COLO829 (cell line): ENCODE measurements at places on chromosomes 3 and 15.

DNA sequence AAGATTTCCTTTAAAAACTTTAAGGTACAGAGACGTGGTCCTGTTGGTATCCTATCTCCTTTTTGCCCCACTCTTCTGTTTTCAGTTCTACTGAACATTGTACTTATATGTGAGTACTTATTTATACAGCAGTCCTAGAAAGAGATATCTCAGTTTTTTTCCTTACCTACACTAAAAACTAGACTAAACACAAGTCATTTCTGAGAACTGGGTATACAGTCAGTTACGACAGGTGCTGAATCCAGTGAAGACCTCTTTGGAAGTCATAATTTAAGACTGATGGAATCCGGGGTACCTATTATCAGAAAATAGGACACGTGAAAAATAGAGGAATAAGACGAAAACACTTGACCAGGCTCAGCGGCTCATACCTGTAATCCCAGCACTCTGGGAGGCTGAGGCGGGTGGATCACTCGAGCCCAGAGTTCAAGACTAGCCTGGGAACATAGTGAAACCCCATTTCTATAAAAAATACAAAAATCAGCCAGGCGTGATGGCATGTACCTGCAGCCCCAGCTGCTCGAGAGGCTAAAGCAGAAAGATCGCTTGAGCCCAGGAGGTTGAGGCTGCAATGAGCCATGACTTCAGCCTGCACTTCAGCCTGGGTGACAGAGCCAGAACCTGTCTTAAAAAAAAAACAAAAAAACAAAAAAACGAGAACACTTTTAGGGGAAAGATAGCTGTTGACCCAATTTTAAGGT is 76.3 kb downstream of the KLHL25 start:
- DNase-seq: no peak

GRCh38 chr3:72756900-72757299 is 91.3 kb downstream of the SHQ1 start:
- no peak for DNase-seq

GRCh38 chr3:156425651-156426050 is 129.3 kb downstream of the SSR3 start:
- DNase-seq: no peak

GRCh38 chr3:124517306-124517705 is 212.9 kb upstream of the UMPS start:
- no peak for DNase-seq

GRCh38 chr3:197305854-197306253 is 7.4 kb upstream of the DLG1 start:
- no peak for DNase-seq

GRCh38 chr3:74532446-74532845 is 82.0 kb downstream of the CNTN3 start:
- DNase-seq: no peak

DNA sequence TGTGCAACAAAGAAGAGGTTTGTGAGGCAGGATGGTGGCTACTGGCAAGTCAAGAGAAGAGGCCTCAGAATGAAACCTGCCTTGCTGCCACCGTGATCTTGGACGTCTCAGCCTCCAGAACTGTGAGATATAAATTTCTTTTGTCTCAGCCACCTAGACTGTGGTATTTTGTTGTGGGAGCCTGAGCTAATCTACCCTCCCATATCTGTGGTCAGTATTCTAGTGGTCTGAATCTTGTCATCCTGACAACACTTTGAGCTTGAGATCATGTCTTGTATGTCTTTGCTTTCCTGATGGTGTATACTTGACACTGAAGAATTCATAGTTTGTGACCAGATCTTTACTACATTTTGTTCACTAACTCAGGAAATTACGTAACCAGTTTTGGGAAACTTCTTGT is 240.6 kb upstream of the GOLIM4 start:
- no peak for DNase-seq

- no peak for DNase-seq
Observed at GRCh38 chr3:16346413-16347081, 81.5 kb downstream of the OXNAD1 start.

GRCh38 chr15:77081971-77082370 is 11.1 kb upstream of the TSPAN3 start:
- DNase-seq: no peak

GRCh38 chr3:178001670-178002101 is 534.5 kb upstream of the KCNMB2 start:
- no peak for DNase-seq

GRCh38 chr15:41695750-41696436 is 35.7 kb downstream of the MGA start:
- peak; percentile 7 for DNase-seq

DNA sequence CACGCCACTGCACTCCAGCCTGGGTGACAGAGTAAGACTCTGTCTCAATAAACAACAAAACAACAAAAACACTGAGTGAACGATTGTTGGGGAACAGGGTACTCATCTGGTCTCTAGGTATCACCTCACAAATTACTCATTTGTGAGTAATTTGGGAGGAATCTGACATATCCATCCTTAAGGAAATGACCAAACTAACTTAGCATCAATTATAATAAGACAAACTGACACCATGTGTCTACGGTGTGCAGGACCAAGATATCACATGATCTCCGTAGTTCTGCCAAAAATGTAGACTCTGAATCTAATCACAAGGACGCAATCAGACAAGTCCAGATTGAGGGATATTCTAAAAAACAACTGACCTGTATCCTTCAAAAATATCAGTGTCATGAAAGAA is 12.0 kb upstream of the DAPK2 start:
- DNase-seq: no peak

DNA sequence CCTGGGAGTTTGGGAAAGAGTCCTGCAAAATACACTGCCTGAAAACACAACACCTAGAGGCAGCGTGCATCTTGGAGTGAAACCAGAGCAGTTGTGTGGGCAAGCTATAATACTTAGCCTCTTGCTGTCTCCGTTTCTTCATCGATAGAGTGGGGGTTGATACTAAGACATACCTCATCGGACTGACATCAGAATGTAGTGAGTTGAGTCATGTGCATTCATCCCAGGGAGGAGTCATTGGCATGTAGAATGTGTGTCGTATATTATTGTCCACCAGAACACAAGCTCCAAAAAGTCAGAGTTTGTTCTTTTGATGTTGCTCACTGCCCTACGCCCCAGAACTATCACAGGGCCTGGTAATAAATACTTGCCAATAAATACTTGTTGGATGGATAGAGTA is 4.3 kb downstream of the SNTN start:
- DNase-seq: no peak

DNA sequence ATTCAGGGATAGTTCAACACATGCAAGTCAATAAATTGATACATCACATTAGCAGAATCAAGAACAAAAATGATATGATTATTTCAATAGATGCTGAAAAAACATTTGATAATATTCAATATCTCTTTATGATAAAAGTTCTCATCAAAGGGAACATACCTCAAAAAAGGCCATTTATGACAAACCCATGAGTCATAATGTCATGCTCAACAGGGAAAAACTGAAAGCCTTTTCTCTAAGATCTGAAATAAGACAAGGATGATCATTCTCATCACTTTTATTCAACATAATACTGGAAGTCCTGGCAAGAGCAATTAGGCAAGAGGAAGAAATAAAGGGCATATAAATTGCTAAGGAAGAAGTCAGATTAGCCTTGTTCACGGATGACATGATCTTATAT is 54.1 kb upstream of the TMEM158 start:
- DNase-seq: peak; percentile 40

GRCh38 chr15:99435877-99436541 is 129.8 kb upstream of the MEF2A start:
- DNase-seq: no peak

DNA sequence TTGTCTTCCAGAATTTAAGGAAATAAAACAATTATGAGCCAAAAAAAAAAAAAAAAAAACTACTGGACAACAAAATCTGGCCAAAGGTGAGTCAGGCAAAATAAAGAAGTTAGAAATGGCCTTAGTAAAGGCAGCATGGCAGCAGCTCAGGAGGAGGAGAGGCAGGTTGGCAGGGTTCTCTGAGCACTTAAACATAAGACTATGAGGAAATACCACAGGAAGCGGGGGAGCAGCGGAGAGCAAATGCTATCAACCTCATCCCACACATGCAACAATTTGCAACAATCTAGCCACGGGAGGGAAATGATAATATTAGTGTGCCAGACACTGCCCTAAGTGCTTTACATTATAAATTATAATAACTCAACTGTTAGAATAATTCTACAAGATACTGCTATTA is 247.3 kb upstream of the NSMCE3 start:
- no peak for DNase-seq

- DNase-seq: peak; percentile 81
Observed at GRCh38 chr3:112519424-112520001, 20.2 kb upstream of the BTLA start.

- DNase-seq: no peak
Observed at GRCh38 chr3:62500556-62501288, 127.4 kb upstream of the FEZF2 start.

- DNase-seq: no peak
Observed at GRCh38 chr15:80706161-80706560, 11.1 kb downstream of the ABHD17C start.

DNA sequence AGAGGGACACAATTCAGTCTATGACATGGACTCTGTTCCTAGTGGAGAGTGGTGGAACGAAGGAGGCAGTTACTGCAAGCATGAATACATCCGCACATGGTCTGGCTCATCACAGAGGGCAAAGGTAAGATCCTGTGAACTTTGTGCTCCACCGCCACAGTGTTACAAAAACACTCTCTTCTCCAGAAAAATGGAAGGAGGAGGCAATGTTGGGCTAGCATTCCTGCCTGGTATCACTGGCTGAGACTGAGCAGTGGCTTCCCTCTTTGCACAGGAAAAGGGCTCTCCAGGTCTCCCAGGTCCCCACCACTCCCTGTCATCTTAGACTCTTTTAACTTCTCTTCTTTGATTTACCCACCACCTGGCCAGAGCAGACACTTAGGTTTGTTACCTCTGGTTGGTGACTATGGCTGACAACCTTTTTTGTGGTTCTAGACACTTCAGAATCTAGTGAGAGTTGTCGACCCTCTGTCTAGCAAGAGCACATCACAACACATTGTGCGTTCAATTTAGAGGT is 1.5 kb upstream of the EEFSEC start:
- no peak for DNase-seq

DNA sequence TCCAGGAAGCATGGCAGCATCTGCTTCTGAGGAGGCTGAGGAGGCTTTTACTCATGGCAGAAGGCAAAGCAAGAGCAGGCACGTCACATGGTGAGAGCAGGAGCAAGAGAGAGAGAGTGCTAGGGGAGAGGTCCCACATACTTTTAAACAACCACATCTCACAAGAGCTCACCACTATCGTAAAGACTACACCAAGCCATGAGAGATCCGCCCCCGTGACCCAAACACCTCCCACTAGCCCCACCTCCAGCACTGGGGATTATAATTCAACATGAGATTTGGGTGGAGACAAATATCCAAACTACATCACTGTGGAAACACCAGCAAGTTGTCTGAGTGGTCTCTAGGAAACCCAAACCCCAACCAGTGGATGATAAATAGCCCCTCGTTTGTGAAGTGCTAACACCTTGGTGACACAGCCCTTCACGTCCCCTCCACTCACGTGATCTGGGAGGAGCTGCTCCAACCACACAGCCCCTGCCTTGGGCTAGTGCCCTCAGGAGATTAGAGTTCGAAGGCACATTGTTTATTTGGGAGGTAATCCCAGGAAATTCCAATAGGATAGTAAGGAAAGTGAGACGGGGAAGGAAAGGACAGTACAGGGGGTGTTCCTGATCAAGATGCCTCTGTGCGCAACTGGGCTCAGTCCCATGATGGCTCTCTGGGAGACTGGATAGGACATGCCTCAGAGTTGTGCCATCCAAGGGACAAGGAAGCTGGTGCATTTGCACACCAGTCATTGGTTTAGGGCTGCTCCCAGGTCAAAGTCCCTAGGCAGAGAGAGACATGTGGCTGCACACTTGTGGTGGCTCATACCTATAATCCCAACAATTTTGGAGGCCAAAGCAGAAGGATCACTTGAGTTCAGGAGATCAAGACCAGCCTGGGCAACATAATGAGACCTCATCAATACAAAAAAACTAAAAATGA is 80.6 kb upstream of the CTNNB1 start:
- no peak for DNase-seq

- DNase-seq: no peak
Observed at GRCh38 chr3:71997066-71997653, 212.2 kb upstream of the PROK2 start.

- no peak for DNase-seq
Observed at GRCh38 chr3:89332386-89332785, 225.0 kb downstream of the EPHA3 start.

DNA sequence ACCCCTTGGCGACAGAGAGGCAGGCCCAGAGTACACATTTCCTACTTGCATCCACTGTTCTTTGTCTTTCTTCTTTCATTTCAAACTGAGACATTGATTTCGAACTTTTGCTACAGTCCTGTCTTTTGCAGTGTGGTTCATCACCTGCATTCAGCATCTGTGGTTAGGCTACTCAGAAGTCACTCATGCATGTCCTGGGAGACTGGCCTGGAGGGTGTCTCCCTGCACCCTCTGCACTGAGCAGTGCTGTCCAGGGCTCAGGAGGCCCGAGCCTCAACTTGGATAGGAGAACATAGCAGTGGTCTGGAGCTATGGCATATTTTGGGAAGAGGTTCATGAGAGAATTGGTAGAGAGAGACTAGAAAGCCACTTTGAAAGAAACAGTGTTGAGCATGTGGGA is 240.2 kb upstream of the TPRG1 start:
- no peak for DNase-seq

DNA sequence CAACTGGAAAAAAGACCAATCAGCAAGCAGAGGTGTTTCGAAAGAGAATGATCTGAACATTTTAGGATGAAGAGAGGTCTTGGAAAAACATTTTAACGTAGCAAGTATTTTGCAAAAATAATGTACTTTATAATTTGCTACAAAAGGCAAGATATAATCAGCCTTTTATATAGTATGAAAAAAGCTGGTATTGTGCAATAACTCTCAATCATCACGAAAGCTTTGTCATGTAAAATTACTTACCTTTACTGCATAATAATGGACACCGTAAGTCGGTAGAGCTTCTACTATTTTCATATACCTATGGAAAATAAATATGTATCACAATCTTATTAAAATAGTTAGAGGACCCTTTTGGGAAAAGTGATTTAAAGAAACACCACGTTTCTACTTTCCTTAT is 95.7 kb upstream of the LMOD3 start:
- no peak for DNase-seq

GRCh38 chr3:178685591-178685906 is 149.3 kb downstream of the KCNMB2 start:
- no peak for DNase-seq

- DNase-seq: no peak
Observed at GRCh38 chr15:80758130-80758745, 20.9 kb upstream of the CEMIP start.
